GM12878 (cell line): ENCODE measurements at places on chromosomes 11 and 22. TPM values are rescaled to one million over a fixed set of nuclear protein-coding genes. Genes with fewer than 3 reads are reported as not detected.

GRCh38 chr11:85359859-85360258, 267.3 kb downstream of the DLG2 start:
- no peak for DNase-seq

DNA sequence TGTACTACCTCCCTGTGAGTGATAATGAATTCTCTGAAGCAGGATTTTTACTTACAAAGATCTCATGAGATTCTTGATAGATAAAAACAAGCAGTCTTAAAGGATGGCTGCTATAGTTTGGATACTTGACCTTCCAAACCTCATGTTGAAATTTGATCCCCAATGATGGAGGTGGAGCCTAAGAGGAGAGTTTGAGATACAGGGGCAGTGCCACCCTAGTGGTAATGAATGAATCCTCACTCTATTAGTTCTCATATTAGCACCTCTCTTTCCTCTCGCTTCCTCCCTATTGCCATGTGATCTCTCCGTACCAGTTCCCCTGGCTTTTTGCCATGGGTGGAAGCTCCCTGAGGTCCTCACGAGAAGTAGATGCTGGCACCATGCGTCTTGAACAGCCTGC, 37.9 kb upstream of the OR8B8 start:
- no peak for DNase-seq

GRCh38 chr11:2428322-2428795, 16.0 kb downstream of the TRPM5 start:
- DNase-seq = no peak

GRCh38 chr22:49582181-49582580, 245.5 kb downstream of the BRD1 start:
- DNase-seq = no peak

GRCh38 chr22:43828725-43828997, 16.6 kb upstream of the EFCAB6 start:
- no peak for DNase-seq

GRCh38 chr11:27861706-27862430, 161.6 kb upstream of the BDNF start:
- no peak for DNase-seq

- DNase-seq = no peak
These were observed 25.7 kb upstream of the TMPRSS4 start for GRCh38 chr11:118051136-118051610.

DNA sequence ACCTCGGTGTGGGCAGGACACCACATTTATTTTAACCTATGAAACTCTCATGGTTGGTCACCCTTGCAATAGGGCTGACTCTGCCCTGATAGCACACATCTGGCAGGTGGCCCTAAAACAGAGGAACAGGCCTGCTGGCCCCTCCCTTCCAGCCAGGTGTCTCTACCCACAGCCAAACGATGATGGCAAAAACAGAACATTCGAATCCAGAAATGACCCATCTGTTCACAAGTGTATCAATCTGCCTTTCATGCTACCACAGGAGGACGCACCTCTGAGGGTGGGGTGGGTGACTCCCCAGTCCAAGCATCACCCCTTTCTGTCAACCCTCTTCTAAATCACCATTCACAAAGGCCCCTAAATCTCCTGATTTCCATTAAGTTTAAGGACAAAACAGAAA, 118.1 kb downstream of the ETS1 start:
- DNase-seq = peak; percentile 77

SYCE3 gene
- polyA plus RNA-seq = not detected in 2 replicates

GAS2 gene
- 35.5 and 36.4 TPM in 2 replicates for polyA plus RNA-seq
